ENCODE measurements at places on chromosomes 11 and 22. TPM values are rescaled to one million over a fixed set of nuclear protein-coding genes. Genes with fewer than 3 reads are reported as not detected.
A peak's percentile ranks its signal among the peaks of the same experiment; 100 is the strongest.

- peaks cover 69% of the 10 kb centered on the region for H3K27me3 ChIP-seq
- peaks cover 10% of the 10 kb centered on the region for H3K4me1 ChIP-seq
- H3K27ac ChIP-seq, result no peak overlapping the region
- peak overlapping the region; percentile 70 for H3K4me3 ChIP-seq
These were observed 847 bp downstream of the ME3 start for GRCh38 chr11:86671531-86672006.

GRCh38 chr22:35452351-35452781 lies 52.4 kb downstream of the MCM5 start:
- H3K4me3 ChIP-seq, result no peak overlapping the region
- H3K27ac ChIP-seq, result no peak overlapping the region
- peaks cover 4% of the 10 kb centered on the region for H3K36me3 ChIP-seq
- DNase-seq, result no peak

DNA sequence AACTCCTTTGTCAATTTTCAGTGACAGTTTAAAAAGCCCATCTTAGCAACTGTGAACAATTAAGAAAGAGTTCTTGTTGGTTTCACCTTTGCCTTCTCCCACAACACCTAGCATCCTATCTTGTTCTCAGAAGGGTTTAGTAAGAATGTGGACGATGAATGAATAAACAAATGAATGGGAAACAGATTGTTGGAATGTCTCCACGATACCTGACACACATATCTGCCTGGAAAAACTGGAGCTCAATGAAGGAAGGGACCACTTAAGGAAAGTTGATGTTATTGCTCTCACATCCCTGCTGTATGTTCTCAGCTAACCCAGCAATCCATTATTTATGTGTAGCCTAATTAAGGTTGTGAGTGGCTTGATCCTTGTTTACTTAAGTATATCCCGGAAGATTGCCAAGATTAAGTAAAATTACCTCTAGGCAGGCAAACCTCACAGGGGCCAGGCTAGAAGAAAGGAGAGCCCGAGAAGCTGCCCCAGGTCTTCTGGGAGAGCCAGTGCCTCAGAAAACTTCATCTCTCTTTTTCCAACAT lies 286.4 kb downstream of the NXPE2 start:
- H3K36me3 ChIP-seq, result no peaks in the 10 kb centered on the region
- no peak overlapping the region for H3K4me3 ChIP-seq
- H3K4me1 ChIP-seq, result no peaks in the 10 kb centered on the region
- peaks cover 2% of the 10 kb centered on the region for H3K27me3 ChIP-seq
- H3K27ac ChIP-seq, result no peak overlapping the region

DNA sequence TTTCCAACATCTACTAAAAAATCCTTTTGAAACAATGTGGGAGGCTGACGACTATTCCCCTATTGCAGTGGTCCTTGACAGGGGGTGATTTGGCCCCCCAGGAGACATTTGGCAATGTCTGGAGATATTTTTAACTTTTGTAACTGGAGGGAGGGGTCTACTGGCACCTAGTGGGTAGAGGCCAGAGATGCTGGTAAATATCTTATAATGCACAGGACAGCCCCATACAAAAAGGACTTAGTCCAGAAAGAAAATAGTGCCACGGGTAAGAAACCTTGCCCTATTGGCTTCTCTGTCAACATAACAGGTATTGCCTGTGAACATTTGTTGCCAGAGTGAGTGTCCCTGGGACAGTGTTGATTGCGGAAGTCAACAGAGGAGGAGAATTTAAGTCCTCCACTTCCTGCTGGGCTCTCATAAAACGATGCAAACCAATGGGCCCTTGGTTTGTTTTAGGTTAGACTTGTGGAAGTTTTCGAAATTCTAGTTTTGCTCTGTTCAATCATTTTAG lies 101.6 kb downstream of the MAML2 start:
- peaks cover 8% of the 10 kb centered on the region for H3K36me3 ChIP-seq
- DNase-seq, result no peak

DCHS1 gene
- total RNA-seq, result 0.23 TPM

ASCL2 gene
- total RNA-seq, result 0.35 TPM

SLC5A4 gene
- not detected for total RNA-seq

Data from activated CD4-positive, alpha-beta memory T cell treated with anti-CD3 and anti-CD28 coated beads, Interleukin-2, amount 10 ng/mL, durations not matched to agents 7 days and 5 days (primary cell).